Karpas-422 (cell line): ENCODE measurements at places on chromosomes 12 and 14.

DNA sequence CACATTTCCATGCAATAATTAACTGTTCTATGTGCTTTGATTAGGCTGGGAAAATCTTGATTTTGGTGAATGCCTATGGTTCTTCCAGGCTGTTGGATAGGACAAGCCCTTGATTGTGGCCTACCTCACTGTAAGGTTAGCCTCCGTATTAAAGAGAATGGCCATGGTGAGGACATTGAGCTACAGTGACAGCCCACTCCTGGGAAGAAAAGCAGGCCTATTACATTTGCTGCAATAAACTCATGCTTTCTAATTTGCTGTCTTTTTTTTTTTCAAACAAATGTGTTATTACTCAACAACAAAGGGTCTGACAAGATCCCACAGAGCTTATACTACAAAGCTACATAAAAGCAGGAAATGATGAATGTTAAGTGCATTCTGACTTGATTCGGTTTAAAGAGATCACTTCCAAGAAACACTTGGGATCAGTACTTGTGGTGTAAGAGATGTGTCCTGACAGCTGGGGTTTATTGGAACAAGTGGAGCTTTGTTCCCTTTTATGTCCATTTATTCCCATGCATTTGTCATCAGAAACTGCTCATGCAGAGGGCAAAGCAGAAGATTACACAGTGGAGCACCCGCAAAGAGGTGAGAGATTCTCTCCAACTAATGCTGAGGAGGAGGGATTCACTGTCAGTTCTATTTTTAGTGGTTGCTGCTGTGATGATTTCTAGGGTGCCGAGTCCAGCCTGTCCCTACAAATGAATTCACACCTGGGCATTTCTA lies 29.1 kb upstream of the KCNK10 start:
- DNase-seq = no peak

- DNase-seq = peak; percentile 82
Measured at GRCh38 chr12:113128802-113129663, 6.5 kb downstream of the RASAL1 start.

DNA sequence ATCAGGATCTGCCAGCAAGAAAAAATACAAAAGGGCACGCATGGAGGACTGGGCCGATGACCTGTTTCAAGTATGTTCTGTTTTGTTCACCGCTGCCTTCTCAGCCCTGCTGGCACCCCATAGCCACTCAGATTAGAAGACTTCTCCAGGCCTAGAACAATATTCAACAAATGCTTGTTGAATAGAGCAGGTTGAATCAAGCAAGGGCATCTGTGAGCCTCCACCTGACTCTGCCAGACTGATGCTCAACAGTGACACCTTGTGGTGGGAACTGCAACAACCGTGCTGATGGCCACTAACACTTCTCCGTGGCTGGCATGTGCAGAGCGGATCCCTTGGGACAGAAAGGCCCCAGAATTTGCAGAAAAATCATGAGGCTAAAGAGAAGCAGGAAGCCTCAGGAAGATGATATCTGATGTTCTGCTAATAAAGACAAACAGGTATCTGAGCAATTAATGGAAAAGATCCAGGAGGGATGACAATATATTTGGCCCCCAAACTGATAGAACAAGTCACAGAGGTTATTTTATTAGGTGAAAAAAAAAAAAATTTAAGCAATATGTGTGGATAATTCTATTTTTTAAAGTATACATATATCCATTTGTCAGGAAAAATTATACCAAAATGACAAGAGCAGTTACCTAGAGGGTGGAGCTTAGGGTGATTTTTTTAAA lies 114.3 kb downstream of the KSR2 start:
- DNase-seq = peak; percentile 88

GRCh38 chr12:118033323-118033722 lies 16.8 kb downstream of the RFC5 start:
- no peak for DNase-seq

- DNase-seq = no peak
Measured at GRCh38 chr12:119157528-119157927, 21.2 kb upstream of the HSPB8 start.

DNA sequence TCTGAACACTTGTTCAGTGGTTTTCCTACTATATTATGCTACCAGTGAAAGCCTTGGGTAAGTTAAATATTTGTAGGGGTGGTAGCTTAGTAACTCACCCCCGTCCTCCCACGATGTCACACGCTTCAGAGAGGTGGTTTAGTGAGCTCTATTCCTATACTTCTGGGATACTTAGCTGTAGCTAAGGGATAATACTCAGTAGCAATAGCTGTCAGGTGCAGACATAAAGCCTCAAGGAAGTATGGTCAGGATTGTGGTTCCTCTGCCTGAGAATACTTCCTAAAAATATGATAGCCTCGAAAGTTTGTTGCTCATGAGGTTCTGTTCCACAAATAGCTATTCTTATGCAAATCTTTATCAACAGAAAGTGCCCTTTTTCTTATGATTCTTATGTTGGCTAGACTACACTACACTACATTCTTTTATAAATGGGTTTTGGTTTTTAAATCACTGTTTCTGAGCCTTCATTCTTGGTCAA lies 11.9 kb downstream of the DLST start:
- no peak for DNase-seq

GRCh38 chr12:111196532-111196931 lies 172.4 kb downstream of the PHETA1 start:
- DNase-seq = no peak

GRCh38 chr12:72057330-72057914 lies 118.8 kb downstream of the TPH2 start:
- DNase-seq = no peak

DNA sequence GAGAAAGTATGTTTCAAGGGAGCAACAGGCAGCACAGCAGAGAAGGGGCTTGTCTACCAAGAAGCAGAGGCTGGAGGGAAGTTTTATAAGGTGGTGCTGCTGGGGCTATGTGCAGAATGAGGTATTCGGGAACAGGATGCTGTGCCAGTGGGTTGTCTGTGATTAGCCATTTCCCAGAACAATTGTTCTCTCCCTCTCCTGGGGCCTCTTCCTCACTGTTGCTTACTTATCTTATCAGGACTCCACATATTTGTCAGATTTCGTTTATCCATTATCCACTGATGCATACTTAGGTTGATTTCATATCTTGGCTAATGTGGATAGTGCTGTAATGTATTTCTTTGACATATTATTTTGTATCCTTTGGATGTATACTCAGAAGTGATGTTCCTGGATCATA lies 195.1 kb upstream of the RTL1 start:
- DNase-seq = no peak

GRCh38 chr12:69430942-69431590 lies 39.1 kb upstream of the FRS2 start:
- no peak for DNase-seq

GRCh38 chr14:57687416-57687815 lies 178.5 kb downstream of the SLC35F4 start:
- DNase-seq = no peak

GRCh38 chr14:103128631-103129300 lies 5.5 kb downstream of the TNFAIP2 start:
- no peak for DNase-seq

DNA sequence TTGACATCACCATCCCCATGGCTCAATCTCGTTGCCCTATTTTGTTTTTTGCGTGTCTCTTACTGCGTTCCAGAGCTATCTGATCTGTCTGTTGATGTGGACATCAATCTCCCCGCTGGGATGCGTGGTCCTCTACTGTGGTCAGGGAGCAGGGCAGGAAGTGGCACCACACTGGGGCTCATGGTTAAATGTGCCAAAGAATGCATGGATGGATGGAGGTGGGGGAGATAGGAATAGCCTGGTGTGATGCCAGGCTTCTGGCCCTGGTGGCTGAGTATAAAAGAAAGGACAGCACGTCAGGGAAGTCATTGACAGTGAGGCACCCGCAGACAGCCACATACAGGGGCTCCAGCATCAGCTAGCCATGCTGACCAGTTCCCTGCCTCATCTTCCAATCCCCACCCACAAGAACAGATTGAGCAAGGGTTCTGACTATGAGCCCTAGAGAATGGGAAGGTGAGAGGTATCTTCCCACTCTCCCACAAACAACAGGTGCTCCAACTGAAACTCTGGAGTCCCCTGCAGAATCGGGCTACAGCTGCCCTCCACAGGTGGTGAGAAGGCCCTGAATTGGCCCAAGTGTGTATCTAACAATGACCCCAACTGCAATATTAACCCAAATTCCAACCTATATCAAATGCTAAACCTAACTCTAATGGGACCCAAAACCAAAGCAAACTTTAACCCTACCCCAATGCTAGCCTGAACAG lies 2.7 kb upstream of the BEGAIN start:
- no peak for DNase-seq

- DNase-seq = no peak
Measured at GRCh38 chr12:129727100-129727499, 176.7 kb downstream of the TMEM132D start.

DNA sequence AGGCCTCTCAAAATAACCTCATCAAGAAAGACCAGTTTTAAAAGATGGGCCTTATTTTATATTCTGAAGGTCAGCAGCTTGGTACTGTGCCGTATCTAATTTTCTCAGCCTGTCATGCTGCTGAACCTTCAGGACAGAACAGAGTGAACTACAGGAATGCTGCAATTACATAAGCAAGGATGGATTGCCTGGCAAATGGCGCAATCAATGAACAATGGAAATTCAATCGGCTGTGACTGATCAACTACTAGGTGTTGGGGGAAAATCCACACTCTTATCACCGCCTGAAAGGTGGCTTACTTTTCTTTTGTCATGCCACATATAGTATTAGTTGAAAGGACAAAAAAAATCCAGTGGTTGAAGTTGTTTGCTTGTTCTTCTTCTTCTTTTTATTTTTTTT lies 8.5 kb downstream of the ACSS3 start:
- no peak for DNase-seq

GRCh38 chr12:26493656-26494055 lies 298.3 kb downstream of the SSPN start:
- DNase-seq = no peak

GRCh38 chr12:31783996-31784645 lies 55.3 kb upstream of the AMN1 start:
- no peak for DNase-seq

DNA sequence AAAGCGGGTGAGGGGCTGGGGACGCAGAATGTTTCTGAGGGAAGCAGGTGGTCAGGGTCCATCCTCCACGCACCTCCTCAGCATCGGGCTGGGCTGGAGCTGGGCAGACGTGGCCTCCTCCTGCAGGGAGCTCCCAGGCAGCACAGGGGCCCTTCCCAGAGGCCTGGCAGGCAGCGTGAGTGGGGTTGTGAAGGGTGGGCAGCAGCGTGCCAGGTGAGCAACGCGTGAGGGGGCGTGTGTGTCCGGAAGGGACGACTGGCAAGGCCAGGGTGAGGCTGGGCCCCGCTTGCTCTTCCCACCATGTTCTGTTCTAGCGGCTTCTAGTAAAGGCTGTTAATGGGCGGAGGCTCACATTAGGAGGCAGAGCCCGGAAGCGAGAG lies 17.1 kb downstream of the ANKRD9 start:
- DNase-seq = no peak

GRCh38 chr14:76833011-76833410 lies 6.8 kb downstream of the LRRC74A start:
- DNase-seq = no peak

GRCh38 chr12:47910486-47910885 lies 5.7 kb upstream of the VDR start:
- no peak for DNase-seq

- peak; percentile 49 for DNase-seq
Measured at GRCh38 chr14:59570122-59570521, 6.5 kb downstream of the CCDC175 start.

GRCh38 chr14:96095581-96096476 lies 56.7 kb downstream of the C14orf132 start:
- DNase-seq = peak; percentile 44

GRCh38 chr14:104557766-104558165 lies 21.8 kb upstream of the C14orf180 start:
- DNase-seq = peak; percentile 60

GRCh38 chr12:109767991-109768900 lies 54.6 kb downstream of the FAM222A start:
- DNase-seq = no peak

- DNase-seq = no peak
Measured at GRCh38 chr12:85425926-85426325, 145.9 kb downstream of the ALX1 start.

- peak; percentile 84 for DNase-seq
Measured at GRCh38 chr12:46266869-46267574, 1.8 kb downstream of the SLC38A1 start.

- no peak for DNase-seq
Measured at GRCh38 chr14:95237958-95238340, 80.6 kb upstream of the DICER1 start.

DNA sequence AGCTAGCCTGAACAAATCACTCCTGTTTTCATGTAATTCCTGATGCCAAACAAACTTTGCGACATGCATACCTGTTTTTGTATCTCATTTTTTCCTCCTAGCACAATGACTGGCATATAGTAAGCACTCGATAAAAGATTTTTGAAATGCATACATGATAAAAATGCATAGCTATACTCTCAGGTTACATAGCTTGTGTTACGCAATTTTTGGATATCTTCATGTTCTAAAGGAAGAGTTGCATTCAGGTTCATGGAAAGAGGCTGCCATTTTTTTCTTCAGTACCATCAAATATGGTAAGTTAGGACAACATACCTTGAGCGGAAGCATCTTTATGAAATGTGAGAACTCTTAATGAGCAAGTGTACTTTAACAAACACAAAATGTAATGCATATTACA lies 284.8 kb upstream of the DIO2 start:
- no peak for DNase-seq

DNA sequence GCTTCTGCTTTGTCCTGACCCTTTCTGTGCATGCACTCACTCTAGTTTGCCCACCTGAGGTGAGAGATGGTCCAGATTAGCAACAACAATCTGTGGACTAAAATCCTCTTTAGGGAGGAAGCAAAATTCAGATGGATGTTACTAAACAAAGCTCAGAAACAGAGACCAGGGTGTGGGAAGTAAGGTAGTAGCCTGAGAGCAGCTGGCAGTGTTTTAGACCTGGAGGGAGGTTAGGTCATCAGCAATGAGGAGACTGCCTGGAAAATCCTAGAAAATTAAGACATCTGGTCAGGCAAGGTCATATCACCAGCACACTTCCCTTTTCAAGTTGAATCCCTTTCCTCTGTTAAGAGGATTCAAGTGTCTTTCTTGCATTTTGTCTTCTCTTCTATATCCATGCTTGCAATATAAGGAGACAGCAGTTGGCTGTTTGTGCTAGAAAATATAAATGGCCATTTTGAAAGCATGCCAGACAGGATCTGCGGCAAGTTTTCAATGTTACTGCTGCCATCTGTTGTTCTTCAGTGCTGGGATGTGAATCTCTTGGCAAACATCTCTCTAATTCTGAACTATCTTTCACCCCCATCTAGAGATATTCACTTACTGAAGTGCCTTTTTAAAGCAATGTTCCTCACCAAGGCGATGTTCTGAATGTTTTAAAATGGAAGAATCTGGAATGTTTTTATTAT lies 266.4 kb downstream of the NAV3 start:
- DNase-seq = no peak

- DNase-seq = peak; percentile 55
Measured at GRCh38 chr12:122834104-122834920, 945 bp upstream of the HIP1R start.
